OCI-LY7 (cell line): ENCODE measurements at places on chromosomes 12 and 14. TPM values are rescaled to one million over a fixed set of nuclear protein-coding genes. Genes with fewer than 3 reads are reported as not detected.

GRCh38 chr14:68722186-68722585 is 70.7 kb downstream of the ZFP36L1 start:
- no peak for DNase-seq

DNA sequence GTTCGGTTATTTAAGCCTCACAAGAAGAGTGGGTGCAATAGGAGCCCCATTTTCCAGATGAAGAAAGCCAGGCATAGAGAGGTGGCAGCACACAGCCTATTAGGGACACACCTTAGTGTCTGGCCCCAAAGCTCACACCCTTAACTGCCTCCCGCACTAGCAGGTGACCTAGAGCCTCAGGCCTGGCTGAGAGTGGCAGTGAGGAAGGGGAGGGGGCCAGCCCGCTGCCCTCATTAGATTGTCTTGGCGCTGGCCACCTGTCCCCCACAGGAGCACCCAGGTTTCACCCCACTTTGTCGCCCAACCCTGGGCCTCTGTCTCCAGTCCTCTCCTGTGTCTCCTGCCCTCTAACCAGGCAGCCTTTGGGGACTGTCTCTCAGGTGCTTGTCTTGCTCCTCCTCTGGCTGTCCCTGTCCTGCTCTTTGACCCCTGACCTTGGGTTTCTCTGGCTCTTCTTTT is 18.5 kb upstream of the PGF start:
- DNase-seq, result no peak

DNA sequence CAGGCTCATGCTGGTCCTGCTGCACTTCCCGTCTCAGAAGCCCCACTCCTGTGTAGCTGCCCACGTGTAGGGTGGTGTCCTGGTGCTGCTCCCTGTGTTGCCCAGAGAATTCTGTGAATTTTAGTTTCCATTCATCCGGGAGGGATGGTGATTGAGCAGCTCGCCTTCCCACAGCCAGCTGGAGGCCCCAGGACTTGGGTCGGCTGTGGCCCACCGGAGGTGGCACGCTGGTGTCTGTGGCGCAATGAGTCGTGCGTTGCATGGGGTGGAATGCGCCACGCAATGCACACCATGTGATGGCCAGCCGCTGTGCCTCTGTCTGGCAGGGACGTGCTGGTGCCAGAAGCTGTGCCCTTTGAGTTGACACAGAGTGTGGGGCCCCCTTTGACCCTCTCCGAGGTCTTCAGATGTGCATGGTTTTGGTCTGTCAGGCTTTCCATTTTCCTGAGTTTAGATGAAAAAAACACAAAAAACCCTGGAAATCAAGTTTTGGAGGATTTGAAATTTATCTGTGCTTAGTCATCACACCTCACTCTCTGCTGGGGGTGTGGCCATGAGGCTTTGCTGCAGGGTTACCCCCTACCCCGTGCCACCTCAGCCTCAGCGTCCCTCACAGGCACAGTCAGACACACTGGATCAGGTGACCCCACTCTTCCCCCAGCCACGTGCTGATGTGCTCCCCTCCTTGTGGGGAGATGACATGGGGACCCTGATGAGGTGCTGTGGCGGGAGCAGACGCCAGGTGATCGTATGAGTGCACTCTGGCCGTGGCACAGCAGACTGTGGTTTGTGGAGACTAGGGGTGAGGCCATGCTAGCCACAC is 64.6 kb downstream of the EP400 start:
- no peak for DNase-seq

DNA sequence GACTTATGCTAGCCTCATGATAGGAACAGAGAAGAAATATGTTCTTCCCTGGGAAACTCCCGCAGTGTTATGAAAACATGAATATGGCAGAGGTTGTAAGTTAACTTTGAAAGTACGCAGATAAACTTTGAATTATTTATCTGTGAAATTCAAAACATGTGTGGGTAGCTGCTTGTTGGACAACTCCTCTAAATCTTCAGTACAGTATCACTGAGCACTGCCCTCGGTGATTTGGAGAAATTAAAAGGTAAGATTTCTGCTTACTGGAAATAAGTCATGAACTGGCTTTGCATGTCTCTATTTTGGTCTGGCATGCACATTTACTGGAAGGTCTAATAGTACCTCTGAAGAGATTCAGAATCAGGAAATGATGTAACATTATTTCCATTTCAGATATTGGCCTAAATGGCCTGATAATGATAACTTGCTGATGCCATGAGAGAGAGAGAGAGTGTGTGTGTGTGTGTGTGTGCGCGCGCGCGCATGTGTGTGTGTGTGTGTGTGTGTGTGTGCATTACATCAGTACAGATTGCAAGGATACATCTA is 1441.9 kb upstream of the FLRT2 start:
- no peak for DNase-seq

The RASSF3 gene
- total RNA-seq, result 49.9 and 50.8 TPM in 2 replicates

GRCh38 chr12:54173066-54173726 is 15.6 kb downstream of the SMUG1 start:
- no peak for DNase-seq

The TROAP gene
- 141 and 176 TPM in 2 replicates for total RNA-seq

GRCh38 chr12:29024117-29024516 is 125.0 kb upstream of the FAR2 start:
- DNase-seq, result no peak

DNA sequence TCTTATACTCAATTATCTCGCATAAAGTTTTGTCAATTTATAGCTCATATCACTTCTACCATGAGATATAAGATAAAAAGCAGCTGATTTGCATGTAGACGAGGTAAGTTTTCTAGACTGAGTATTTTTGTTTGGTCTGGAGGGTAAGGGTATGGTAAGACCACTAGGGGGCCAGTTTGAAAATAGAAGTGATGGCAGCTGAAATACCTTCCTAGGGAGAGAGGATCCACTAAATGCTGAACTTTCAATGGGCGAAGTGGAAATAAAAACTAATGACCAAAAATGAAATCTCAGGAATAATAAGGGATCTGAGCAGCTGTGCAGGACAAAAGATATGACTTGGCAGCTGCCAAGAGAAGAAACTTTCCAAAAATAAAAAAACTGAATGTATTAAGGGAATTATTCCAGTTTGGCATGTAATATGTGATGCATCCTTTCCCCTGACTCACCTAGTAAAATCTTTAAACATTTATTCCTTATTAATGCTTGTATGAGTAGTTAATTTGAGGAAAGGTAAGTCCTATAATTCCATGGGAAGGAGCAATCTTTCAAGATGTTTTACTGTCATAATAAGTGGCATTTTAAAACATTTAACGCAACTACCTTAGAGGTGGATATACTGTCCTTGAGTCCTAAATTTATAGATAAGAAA is 754.5 kb downstream of the C12orf50 start:
- DNase-seq, result peak; percentile 23
